ENCODE measurements at places on chromosomes 6 and 20. TPM values are rescaled to one million over a fixed set of nuclear protein-coding genes. Genes with fewer than 3 reads are reported as not detected.
A peak's percentile ranks its signal among the peaks of the same experiment; 100 is the strongest.

GRCh38 chr6:10111975-10112374 lies 302.9 kb downstream of the TFAP2A start:
- no peak for DNase-seq

DNA sequence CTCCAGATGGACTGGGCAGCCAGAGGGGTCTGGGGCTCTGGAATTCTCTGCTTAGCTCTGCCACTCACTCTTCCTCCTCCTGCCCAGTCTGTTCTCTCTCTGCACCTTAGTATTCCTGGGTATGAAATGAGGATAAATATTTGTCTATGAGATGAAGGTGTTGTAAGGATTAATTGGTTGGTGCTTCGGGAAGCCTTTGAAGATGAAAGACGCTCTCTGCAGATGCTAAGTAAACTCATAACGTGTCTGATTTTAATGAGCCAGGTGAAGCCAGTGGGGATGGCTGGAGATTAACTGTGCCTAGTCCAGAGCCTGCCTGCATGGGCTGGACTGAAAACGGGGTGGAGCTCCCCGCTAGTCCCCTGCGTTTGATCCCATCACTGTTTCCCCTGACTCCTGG lies 23.1 kb upstream of the TCP11 start:
- no peak for DNase-seq

- DNase-seq, result peak; percentile 81
Measured at GRCh38 chr6:31952140-31952805, 6.4 kb downstream of the CFB start.

GRCh38 chr6:32796848-32797776 lies 19.7 kb downstream of the HLA-DOB start:
- peak; percentile 81 for DNase-seq

DNA sequence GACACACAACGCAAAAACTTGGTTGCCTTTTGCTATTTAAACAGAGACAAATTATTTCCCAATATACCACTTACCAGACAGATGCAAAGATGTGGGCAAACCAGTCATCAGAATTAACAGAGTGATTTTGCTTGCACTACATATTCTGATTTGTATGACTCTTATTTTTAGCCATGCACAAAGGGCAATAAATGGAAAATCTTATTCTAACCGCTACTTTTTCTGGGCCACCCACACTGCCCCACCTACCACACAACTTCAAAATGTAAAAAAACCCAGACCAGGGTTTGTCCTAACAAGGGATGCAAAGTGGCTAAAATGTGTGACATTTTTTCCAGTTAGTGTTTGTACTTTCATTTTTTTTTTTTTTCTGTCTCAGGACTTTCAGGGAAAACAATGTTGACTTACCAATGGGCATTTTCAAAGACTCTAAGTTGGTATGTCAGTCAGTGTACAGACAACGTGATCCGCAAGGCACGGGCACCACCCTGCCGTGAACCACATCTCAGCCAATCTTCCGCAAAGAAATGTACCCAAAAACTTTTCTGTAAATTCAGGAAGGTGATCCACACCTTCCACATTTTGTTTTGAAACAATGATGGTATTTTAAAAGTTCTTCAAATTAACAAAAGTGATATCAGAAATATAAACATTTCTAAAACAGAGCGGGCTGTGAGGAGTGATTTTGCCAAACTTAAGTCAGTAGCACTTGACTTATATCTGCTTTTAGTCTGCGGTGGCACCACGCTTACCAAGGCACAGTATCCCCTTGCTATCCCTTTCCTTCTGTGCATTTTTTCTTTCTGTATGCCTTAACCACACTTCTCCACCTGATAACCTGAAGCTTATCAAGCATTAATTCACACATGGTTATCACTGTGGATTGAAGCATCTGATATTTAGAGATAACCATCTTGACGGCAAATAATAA lies 185.6 kb downstream of the GJA10 start:
- no peak for DNase-seq

DNA sequence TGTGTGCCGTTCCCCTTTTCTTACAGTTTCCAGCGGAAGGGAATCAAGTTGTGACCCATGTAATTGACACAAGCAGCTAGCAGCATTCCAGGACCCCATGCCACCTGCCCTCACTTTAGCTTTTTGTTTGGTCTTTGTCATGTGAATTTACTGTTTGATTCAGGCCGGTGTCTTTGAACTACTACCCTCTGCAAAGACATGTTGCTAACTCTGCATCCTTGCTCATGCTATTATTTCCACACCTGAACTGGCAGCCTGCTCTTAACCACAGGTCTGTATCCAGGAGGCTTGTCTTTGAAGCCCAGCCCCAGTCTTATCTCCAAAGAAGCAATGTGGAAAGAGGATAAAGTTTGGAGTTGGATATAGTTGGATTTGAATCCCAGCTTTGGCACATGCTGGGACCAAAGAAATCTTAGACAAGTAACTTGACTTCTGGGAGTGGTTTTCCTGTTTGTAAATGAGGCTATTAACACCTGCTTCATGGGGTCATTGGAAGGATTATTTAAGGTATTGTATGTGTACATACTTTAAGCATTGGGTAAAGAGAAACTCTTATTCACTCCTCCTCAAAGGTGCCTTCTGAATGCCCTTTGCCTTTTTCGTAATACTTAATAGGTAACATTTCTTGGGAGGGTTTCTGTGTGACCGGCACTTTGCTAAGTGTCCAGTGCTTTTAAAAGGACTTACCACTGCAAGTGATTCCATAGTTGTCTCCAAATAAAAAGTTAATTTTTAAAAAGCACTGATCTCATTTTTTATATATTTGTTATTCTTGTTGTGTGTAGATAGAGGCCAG lies 52.4 kb downstream of the RALY start:
- DNase-seq, result no peak

DNA sequence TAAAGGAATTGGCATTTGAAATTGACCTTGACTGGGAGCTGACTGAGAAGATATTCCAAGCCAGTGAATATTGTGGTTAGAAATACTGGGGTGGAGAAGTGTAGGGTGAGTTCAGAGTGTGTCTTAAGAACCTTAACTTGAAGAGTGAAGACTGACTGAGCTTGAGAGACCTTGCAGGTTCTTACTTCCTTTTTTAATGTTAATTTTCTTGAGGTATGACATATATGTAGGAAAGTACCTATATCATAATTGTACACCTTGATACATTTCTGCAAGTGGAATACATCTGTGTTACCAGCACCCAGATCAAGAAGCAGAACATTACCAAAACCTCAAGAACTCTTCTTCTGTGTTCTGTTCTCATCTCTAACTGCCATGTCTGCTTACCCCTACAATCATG lies 11.0 kb downstream of the DHX35 start:
- no peak for DNase-seq

DNA sequence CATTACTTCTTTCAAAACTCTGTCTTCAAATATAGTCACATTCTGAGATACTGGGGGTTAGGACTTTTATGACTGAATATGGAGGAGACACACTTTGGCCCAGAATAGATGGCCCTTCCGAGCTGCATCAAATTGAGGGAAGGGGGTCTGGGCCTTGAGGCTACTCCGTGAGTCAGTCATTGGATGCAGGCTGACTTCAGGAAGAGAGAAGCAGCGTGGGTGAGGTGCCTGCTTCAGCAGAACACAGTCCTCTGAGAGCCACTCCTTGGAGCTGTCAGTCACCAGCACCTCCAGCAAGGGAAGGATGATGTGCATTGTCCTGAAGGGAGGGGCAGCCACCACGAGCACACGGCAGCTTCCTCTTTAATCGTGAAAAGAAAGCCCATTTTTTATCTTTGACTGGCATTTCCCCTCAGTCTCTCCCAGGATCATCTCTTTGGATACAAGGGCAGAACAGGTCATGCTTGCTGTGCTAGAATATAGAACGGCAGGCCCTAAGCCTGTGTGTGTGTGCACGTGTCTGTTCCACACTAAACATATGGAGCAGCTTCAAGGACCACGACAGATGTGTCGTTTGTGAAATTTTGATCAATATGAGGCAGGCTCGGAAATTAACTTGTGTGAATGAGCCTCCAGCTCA lies 721.6 kb downstream of the KIF16B start:
- no peak for DNase-seq

DNA sequence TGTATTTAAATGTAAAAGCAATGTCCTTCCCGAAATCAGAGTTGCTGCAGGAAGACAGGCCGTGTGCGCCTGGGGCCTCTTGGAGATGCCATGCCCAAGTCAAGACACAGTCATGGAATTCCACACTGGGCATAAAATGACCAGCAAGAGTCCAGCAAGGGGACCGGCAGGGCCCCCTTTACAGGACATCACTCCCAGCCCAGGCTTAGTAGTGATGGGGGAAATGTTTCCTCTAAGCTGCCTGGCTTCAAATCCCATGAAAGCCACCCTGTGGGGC lies 1.9 kb upstream of the PPP1R3G start:
- no peak for DNase-seq

- DNase-seq, result no peak
Measured at GRCh38 chr20:11090751-11091150, 417.0 kb upstream of the JAG1 start.

DNA sequence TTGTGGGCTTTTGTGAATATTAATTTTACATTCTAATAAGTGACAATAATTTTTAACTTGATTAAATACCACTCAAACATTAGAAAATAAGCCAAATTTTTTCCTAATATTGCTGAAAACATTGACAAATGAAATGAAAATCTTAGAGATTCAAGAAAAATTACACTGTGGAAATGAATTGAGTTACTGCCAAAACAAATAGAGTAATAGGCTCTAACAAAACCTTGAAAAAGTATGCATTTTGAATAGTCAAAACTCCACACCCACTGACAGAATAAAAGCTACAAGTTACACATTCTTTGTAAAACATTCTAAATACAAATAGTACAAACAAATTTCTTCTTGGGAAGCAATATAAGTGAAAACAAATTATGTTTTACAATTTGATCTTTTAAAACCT lies 5.9 kb downstream of the TBX18 start:
- DNase-seq, result no peak

DNA sequence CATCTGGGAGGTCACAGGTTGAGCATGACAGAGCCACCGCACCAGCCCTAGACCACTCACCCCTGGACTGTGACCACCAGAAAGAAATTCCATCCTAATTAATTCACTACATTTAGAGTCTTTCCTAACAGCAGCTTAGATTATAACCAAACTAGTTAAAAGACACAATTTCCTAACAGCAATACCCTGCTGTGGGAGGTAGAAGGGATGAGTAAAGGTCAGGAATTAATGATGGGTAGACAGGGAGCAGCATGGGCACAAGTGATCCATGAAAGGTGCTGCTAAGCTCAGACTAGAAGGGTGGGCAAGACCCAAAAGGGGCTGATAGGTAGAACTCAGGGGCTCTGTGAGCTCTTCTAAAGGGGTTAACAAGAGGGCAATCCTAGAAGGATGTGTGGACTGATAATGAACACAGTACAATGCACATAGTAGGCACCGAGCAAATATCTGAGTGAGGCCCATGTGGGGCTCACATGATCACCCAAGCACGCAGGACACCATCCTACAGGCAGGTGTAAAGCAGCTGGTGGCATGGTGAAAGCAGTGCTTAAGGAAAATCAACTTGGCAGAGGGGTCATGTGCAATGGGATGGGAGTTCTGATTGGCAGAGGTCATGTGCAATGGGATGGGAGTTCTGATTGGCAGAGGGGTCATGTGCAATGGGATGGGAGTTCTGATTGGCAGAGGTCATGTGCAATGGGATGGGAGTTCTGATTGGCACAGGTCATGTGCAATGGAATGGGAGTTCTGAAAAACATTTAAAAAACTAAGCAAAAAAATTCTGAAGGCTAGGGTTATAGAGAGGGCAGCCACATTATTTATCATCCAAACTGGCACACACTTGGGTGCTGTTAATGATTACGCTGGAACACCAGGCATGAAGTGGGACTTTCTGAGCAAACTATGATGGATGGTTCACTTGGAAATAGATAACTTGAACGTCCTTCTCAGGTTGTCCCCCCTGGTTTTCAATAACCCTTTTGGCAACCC lies 188.2 kb upstream of the FOXQ1 start:
- DNase-seq, result no peak

DNA sequence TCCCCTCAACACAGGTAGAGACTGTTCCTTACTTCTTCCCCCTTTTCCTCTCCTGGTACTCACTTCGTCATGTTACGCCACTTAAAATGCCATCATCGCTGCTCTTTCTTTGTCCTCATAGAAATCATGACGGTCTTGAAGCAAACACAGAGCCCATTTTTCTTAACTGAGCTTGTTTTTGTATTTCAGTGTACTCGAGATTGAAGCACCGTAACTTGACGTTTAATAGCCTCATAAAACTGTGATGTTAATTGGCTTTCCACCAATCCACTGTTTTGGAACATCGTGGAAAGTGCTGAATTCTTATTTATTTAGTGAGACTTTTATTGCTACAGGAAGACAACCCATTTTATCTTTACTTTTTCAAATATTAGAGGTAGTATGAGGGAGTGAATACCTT lies 38.7 kb downstream of the DUSP22 start:
- DNase-seq, result no peak

DNA sequence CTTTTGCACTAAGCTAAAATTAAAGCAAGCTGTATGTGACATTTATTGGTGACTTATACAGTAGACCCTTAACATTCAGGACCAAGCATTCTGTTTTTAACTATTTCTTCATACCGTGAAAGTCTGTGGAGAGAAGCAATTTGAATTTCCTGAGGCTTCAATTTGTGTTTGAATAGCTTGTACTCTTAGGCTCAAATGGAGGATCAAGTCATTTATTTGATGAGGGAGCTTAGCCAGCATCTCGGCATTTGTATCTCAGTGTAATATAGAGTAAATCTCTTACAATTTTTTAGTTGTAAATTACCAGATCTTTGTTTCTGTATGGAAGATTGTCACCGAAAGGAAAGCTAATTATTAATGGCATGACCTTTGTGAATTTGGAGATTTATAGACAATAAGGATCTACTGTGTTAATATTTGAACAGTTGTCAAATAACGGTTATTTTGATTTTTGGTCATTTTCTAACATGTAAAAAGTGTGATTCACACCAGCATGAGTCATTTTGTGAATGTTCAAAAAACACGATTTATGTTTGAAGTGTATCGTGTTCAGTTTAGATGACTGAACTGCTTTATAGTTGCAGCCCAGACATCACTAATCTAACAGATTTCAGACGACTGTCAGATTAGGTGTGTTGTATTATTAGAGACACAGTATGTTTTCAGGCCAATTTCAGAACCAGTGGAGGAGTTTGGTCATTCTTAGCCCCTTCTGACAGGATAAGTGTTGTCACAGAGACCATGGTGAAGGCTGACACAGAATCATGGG lies 332.9 kb downstream of the CDKAL1 start:
- no peak for DNase-seq

Gene NKAIN4
- total RNA-seq, result not detected

Gene CTCFL
- not detected for total RNA-seq

Gene CD109
- 25.0 TPM for total RNA-seq

Gene SCUBE3
- 0.56 TPM for total RNA-seq

Gene HCRTR2
- total RNA-seq, result not detected
